Right ventricle myocardium inferior (tissue), 1 donor: ENCODE measurements at places on chromosomes 16 and 17. TPM values are rescaled to one million over a fixed set of nuclear protein-coding genes. Genes with fewer than 3 reads are reported as not detected.

Gene TAC4
- 0.43 TPM for total RNA-seq

Gene CCL4L2
- total RNA-seq: not detected

Gene P2RX1
- 0.16 TPM for total RNA-seq

Gene CTRB2
- not detected for total RNA-seq

Gene FBXL16
- not detected for total RNA-seq
